ENCODE measurements at places on chromosomes 16 and 17.

- no peak for DNase-seq
These were observed 33.9 kb downstream of the CREBBP start for GRCh38 chr16:3846595-3847091.

DNA sequence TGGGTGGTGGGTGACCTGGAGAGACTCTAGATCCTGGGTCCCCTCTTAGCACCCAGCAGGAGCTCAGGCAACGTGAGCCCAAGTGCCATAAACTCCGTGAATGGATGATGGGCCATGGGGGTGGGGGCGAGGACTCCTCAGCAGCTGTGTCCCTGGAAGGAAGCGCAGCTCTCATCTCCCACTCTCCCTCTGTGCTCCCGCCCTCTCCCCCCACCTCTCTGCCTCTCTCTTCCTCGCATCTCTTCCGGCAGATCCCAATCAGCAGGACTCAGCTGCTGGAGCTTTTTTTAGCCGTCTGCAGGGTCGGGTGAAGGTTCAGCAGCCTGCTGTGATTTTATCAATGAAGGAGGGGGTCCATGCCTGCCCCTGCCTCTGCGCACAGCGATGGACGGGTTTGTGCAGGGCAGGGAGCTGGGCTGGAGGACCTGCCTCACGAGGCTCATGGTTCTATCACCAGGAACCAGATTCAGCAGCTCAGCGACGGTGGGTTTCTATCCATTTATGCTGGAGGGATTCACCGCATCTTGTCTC, 8.3 kb downstream of the CCR7 start:
- no peak for DNase-seq

DNA sequence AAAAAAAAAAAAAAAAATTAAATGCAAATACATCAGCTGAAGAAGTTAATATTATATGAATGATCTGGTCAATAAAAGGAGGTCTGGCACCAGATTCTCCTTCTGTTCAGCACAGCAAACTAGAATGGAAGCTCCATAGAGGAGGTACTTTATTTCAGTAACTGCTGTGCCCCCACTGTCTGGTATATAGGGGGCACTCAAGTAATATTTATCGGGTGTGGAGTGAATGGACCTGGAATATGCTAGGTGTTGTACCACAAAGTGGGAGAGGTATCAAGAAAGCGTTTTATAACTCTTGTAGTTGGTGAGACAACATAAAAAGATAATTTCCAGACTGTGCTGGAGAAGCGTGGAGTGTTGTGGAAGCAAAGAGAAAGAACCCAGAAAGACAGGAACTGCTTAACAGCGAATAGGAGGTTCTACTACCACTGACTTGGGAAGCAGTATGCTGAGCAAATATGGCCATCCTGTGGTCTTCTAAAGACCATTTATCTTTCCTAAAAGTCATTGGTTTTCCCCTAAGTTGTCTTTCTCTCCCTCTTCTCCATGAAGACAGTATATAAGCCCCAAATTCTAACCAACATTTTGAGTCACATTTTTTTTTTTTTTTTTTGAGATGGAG, 12.2 kb upstream of the PRKCA start:
- no peak for DNase-seq

DNA sequence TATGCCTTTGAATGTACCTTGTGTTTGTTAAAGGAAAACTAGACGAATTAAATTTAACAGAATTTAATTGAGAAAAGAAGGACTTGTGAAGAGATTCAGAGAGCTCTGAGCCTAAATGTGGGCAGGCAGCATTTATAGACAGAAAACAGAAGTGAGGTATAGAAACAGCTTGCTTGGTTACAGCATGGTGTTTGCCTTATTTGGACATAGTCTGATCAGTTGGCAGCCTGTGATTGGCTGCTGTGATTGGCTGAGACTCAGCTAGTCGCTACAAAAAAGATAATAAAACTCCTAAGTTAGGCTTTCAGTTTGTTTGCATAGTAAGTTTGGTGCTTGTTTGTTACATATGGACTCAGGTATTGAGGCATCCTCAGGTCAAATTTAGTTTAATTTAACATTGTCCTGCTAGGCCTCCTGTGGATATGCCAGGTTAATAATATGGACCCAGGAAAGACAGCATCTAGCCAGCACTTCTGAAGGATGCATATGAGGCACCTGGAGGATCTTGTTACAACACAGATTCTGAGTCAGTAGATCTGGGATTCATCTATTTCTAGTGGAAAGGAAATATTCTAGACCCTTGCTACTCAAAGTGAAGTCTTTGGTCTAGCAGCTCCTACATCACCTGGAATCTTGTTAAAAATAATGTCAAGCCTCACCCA, 43.4 kb downstream of the SLFN5 start:
- no peak for DNase-seq

DNA sequence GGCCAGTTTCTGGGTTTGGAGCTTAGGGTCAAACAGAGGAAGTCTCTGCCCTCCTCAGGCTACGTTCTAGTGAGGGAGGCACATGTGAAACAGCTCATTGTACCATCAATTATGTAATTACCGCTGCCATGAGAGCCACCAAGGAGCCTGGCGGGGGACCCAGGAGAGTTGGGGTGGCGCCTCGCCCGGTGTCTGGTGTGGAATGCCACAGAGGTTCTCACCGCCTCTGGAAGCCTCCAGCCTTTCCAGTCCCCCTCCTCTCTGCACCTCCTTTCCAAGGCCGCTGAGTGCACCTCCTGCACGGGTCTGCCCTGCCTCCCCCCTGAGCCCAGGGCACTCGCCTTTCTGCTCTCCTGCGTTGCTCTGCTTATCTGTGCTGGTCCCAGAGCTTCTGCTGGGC, 51.4 kb downstream of the SREBF1 start:
- no peak for DNase-seq
